T-cell (primary cell): ENCODE measurements at places on chromosomes 2 and 18. TPM values are rescaled to one million over a fixed set of nuclear protein-coding genes. Genes with fewer than 3 reads are reported as not detected.

IL36G gene
- not detected for total RNA-seq

AMER3 gene
- not detected for total RNA-seq

DQX1 gene
- total RNA-seq, result 0.47 TPM

SCYGR8 gene
- not detected for total RNA-seq

TGFBRAP1 gene
- 21.4 TPM for total RNA-seq
